ENCODE measurements at places on chromosomes 11 and 22.

DNA sequence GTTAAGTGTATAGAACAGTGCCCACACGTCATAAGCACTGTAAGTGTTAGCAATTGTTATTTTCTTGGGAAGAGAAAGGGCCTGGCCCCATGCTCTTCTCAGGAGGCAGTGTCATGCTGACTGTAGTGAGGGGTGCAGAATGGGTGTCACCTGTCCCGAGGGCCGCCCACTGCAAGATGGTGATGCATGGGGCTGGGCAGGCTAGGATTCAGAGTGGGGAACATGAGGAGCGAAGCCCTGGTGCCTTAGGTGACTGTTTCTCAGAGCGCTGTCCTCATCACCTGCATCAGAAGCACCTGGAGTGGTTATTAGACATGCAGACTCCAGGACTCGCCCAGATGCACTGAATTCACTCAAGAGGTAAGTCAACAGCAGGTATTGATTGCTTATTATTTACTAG, 101.0 kb upstream of the PARVA start:
- H3K27me3 ChIP-seq = no peaks in the 10 kb centered on the region
- no peaks in the 10 kb centered on the region for H3K36me3 ChIP-seq
- no peak for DNase-seq

GRCh38 chr22:37365950-37366349, 61.3 kb downstream of the ELFN2 start:
- H3K36me3 ChIP-seq = no peaks in the 10 kb centered on the region
- no peak overlapping the region for H3K4me3 ChIP-seq
- H3K27me3 ChIP-seq = peaks cover 2% of the 10 kb centered on the region
- H3K4me1 ChIP-seq = peaks cover 13% of the 10 kb centered on the region

DNA sequence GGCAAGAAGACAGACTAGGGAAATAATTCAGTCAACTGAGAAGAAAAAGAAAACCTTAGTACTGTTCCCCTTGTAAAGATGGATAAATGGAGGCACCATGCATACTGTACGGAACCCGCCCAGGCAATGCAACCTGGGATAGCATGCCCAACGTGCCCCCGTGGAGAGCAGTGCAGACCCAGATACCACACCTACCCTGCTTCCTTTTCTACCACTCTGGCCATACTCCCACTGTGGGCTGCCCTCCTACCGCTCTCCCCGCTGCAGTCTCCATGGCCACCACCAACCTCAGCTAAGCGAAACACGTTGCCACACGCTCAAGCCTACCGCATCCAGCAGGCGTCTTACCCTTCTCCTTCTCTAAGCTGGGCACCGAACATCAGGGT, 117.4 kb upstream of the SERPIND1 start:
- no peak for DNase-seq
- H3K4me1 ChIP-seq = no peaks in the 10 kb centered on the region
- no peak overlapping the region for H3K27ac ChIP-seq

DNA sequence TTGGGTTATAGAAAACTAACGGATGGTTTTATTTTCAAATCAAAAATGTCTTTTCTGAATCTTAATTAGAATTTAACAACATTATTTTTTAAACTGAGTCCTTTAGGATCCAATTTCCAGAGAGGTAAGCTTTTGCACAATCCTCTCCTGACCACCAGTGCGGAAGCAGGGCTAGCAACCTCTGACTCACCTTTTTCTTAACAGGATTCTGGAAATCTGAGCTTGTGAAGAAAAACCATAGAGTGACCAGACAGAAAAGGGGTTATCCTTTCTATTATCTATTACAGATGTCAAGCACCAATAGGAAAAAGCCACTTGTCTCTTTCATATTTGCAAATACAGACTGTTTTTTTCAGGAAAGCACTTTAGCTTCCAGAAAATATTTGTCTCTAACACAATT, 25.3 kb downstream of the ALG9 start:
- H3K4me3 ChIP-seq = no peak overlapping the region
- H3K27me3 ChIP-seq = no peaks in the 10 kb centered on the region
- no peak for DNase-seq
- H3K4me1 ChIP-seq = peaks cover 7% of the 10 kb centered on the region
- peak overlapping the region; percentile 50 for H3K27ac ChIP-seq

- no peaks in the 10 kb centered on the region for H3K27me3 ChIP-seq
- DNase-seq = no peak
- H3K36me3 ChIP-seq = no peaks in the 10 kb centered on the region
- no peak overlapping the region for H3K4me3 ChIP-seq
- peaks cover 31% of the 10 kb centered on the region for H3K4me1 ChIP-seq
- H3K27ac ChIP-seq = no peak overlapping the region
These were observed 3.8 kb upstream of the PPIL2 start for GRCh38 chr22:21661991-21662390.

- peaks cover 19% of the 10 kb centered on the region for H3K4me1 ChIP-seq
- H3K36me3 ChIP-seq = no peaks in the 10 kb centered on the region
- peak; percentile 72 for DNase-seq
- no peak overlapping the region for H3K27ac ChIP-seq
These were observed 41.2 kb upstream of the ARL14EP start for GRCh38 chr11:30281476-30282288.

GRCh38 chr11:47061429-47062178, 115.1 kb downstream of the ARFGAP2 start:
- no peaks in the 10 kb centered on the region for H3K4me1 ChIP-seq
- H3K36me3 ChIP-seq = no peaks in the 10 kb centered on the region

DNA sequence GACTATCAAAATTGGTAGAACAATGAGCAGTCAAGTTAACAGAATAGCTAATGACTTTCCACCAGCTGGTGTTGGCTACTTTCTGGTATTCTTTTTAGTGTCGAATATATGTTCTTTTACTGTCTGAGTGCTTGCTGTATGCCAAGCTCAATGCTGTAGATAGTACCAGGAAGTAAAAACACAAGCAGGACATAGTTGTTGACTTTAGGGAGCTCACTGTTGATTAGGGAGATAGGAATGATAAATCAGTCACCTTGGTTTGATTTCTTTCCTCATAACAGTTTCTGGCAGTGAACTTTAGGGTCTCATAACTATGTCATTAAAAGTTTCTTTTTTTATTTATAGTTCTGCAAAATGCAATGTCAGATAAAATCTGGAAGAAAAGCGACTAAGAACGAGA, 9.0 kb downstream of the HMGXB4 start:
- no peak overlapping the region for H3K27ac ChIP-seq
- no peaks in the 10 kb centered on the region for H3K27me3 ChIP-seq
- no peaks in the 10 kb centered on the region for H3K4me1 ChIP-seq
- peaks cover 91% of the 10 kb centered on the region for H3K36me3 ChIP-seq
- DNase-seq = no peak

GRCh38 chr11:125376117-125376516, 119.9 kb downstream of the FEZ1 start:
- no peaks in the 10 kb centered on the region for H3K36me3 ChIP-seq
- H3K4me3 ChIP-seq = no peak overlapping the region
- H3K4me1 ChIP-seq = no peaks in the 10 kb centered on the region
- peak; percentile 63 for DNase-seq
- H3K27ac ChIP-seq = no peak overlapping the region

DNA sequence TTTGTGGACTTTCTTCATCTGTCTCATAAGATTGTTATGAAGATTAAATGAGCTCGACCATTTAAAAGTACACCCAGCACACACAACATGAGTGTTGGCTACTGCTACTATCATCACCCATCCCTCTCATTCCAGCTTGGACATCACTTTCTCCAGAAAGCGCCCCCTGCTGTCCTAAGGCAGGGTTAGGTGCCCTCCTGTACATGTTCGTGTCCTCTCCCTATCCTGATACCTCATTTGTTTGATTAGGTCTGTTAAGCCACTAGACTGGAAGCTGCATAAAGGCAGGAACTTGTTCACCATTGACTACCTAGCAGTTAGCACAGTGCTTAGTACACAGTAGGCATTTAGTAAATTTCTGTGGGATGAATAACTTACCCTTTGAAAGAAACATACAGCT, 85.5 kb downstream of the ENTHD1 start:
- H3K27me3 ChIP-seq = peaks cover 11% of the 10 kb centered on the region
- H3K36me3 ChIP-seq = no peaks in the 10 kb centered on the region
- no peak overlapping the region for H3K27ac ChIP-seq
- DNase-seq = no peak

DNA sequence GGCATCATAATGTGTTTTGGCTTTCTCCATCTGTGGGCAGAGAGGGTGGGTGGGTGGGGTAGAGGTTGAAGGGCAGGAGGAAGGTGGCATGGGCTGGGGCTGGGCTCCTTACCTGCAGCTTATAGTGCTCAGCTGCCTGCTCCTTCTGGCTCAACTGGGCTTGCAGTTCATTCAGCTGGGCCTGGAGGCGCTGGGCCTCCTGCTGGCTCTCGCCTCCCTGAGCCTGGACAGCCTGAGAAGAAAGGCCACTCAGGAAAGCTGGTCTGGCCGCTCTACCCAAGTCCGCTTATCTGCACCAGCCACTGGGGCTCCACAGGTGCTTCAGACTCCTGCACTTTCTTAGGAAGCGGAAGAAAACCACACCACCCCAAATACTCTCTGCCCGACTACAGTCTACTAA, 10.4 kb downstream of the IL18BP start:
- DNase-seq = no peak
- H3K4me3 ChIP-seq = no peak overlapping the region
- peaks cover 40% of the 10 kb centered on the region for H3K4me1 ChIP-seq
- no peaks in the 10 kb centered on the region for H3K27me3 ChIP-seq

- H3K27ac ChIP-seq = no peak overlapping the region
- H3K36me3 ChIP-seq = no peaks in the 10 kb centered on the region
- no peaks in the 10 kb centered on the region for H3K27me3 ChIP-seq
- no peaks in the 10 kb centered on the region for H3K4me1 ChIP-seq
These were observed 97.0 kb downstream of the SPON1 start for GRCh38 chr11:14059491-14059890.

- no peak for DNase-seq
- no peak overlapping the region for H3K27ac ChIP-seq
- H3K36me3 ChIP-seq = no peaks in the 10 kb centered on the region
- peaks cover 73% of the 10 kb centered on the region for H3K4me1 ChIP-seq
These were observed 156.2 kb downstream of the MAML2 start for GRCh38 chr11:96186806-96187205.

DNA sequence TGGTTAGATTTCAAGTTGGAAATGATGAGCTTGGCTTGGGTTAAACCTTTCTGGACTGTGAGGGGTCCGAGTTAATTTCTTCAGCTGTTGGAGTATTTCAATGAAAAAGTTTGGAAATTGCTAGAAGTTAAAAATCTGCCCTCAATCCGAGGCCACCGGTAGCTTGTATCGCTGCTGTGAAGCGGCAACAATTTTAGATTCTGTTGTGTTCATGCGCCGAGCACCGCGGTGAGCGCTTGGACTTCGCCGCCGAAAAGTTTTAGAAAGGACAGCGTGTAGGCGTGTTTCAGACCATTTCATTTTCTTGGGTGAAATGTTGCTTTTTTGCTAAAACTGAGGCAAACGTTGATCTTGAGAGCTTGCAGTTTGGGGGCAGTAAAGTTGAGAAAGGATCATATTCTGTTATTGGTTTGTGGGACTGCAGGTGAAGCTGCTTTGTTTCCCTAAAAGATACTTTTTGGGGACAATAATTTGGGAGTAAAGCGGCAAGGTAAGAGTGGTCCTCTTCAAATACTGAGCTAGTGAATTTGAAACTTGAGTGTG, 928 bp downstream of the FBXO7 start:
- H3K36me3 ChIP-seq = no peaks in the 10 kb centered on the region
- peak; percentile 77 for DNase-seq
- H3K27me3 ChIP-seq = no peaks in the 10 kb centered on the region
- peak overlapping the region; percentile 90 for H3K4me3 ChIP-seq
- H3K27ac ChIP-seq = peak overlapping the region; percentile 99
